ENCODE measurements at places on chromosomes 11 and 22.
A peak's percentile ranks its signal among the peaks of the same experiment; 100 is the strongest.

- H3K27ac ChIP-seq, result no peak overlapping the region
- no peaks in the 10 kb centered on the region for H3K36me3 ChIP-seq
- H3K4me1 ChIP-seq, result no peaks in the 10 kb centered on the region
- no peaks in the 10 kb centered on the region for H3K27me3 ChIP-seq
Measured at GRCh38 chr11:71188073-71188472, 64.3 kb downstream of the SHANK2 start.

GRCh38 chr11:10751581-10751940 lies 515 bp downstream of the CTR9 start:
- H3K4me3 ChIP-seq, result peak overlapping the region; percentile 96
- peaks cover 23% of the 10 kb centered on the region for H3K36me3 ChIP-seq
- H3K27me3 ChIP-seq, result no peaks in the 10 kb centered on the region
- no peak for DNase-seq
- peaks cover 28% of the 10 kb centered on the region for H3K4me1 ChIP-seq

GRCh38 chr11:37449146-37449545 lies 851.1 kb upstream of the RAG2 start:
- DNase-seq, result no peak
- H3K27ac ChIP-seq, result no peak overlapping the region
- no peaks in the 10 kb centered on the region for H3K4me1 ChIP-seq
- H3K4me3 ChIP-seq, result no peak overlapping the region

- peaks cover 5% of the 10 kb centered on the region for H3K27me3 ChIP-seq
- no peak for DNase-seq
- no peak overlapping the region for H3K4me3 ChIP-seq
- no peak overlapping the region for H3K27ac ChIP-seq
Measured at GRCh38 chr11:22798901-22799300, 30.7 kb downstream of the SVIP start.

- no peak overlapping the region for H3K4me3 ChIP-seq
- no peaks in the 10 kb centered on the region for H3K27me3 ChIP-seq
- H3K36me3 ChIP-seq, result no peaks in the 10 kb centered on the region
Measured at GRCh38 chr11:42410251-42410955, 901.4 kb upstream of the API5 start.

DNA sequence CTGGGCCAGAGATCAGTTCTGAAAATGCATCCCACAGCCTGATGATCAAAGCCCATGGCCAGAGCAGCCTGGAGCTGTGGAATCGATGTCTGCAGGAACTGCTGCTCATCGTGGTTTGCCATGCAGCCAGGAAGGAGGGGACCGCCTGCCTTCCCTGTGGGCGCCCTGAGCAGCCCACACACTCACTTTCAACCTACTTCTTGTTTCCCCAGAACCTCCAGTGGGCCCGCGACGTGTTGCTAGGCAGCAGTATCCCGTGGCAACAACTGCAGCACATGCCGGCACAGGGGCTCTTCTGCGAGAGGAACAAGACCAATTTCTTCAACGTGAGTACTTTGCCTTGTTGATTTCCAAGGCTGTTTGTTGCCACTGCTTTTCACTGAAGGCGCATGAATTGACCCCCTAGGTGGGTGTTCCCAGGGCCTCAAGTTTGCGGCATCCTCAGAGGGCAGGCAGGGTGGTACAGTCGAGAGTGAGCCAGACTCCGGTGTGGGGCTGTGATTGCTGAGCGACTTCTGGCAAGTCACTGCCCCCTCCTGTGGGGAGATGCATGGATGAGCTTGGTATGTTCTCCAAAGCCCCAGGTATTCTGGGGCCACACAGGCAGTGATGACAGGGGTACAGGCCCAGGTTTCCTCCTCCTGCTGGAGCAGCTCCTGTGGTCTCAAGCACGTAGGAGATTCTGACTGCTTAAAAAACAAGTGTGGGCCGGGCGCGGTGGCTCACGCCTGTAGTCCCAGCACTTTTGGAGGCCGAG lies 47.0 kb upstream of the SUSD2 start:
- peaks cover 12% of the 10 kb centered on the region for H3K4me1 ChIP-seq
- H3K4me3 ChIP-seq, result no peak overlapping the region
- H3K27ac ChIP-seq, result no peak overlapping the region
- peaks cover 30% of the 10 kb centered on the region for H3K36me3 ChIP-seq
- H3K27me3 ChIP-seq, result no peaks in the 10 kb centered on the region

- no peaks in the 10 kb centered on the region for H3K4me1 ChIP-seq
- no peak overlapping the region for H3K4me3 ChIP-seq
- no peak for DNase-seq
- no peaks in the 10 kb centered on the region for H3K36me3 ChIP-seq
Measured at GRCh38 chr11:37978647-37979046, 1380.6 kb upstream of the RAG2 start.

GRCh38 chr11:10857459-10857708 lies 469 bp downstream of the ZBED5 start:
- no peaks in the 10 kb centered on the region for H3K27me3 ChIP-seq
- peak overlapping the region; percentile 94 for H3K4me3 ChIP-seq
- DNase-seq, result no peak

DNA sequence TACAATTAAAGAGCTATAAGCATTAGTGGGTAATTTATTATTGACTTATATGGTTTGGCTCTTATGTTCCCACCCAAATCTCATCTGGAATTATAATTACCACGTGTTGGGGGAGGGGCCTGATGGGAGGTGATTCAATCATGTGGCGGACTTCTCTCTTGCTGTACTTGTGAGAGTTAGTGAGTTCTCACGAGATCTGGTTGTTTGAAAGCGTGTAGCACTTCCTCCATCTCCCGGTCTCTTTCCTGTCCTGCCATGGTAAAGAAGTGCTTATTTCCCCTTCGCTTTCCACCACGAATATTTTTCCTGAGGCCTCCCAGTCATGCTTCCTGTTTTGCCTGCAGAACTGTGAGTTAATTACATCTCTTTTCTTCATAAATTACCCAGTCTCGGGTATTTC lies 28.1 kb upstream of the CHORDC1 start:
- peak overlapping the region; percentile 83 for H3K4me3 ChIP-seq
- peaks cover 7% of the 10 kb centered on the region for H3K4me1 ChIP-seq
- H3K27me3 ChIP-seq, result peaks cover 9% of the 10 kb centered on the region
- no peaks in the 10 kb centered on the region for H3K36me3 ChIP-seq
- no peak overlapping the region for H3K27ac ChIP-seq
- DNase-seq, result no peak

- no peak for DNase-seq
- no peaks in the 10 kb centered on the region for H3K27me3 ChIP-seq
- H3K4me1 ChIP-seq, result no peaks in the 10 kb centered on the region
Measured at GRCh38 chr11:124633355-124633754, 10.7 kb downstream of the TBRG1 start.

DNA sequence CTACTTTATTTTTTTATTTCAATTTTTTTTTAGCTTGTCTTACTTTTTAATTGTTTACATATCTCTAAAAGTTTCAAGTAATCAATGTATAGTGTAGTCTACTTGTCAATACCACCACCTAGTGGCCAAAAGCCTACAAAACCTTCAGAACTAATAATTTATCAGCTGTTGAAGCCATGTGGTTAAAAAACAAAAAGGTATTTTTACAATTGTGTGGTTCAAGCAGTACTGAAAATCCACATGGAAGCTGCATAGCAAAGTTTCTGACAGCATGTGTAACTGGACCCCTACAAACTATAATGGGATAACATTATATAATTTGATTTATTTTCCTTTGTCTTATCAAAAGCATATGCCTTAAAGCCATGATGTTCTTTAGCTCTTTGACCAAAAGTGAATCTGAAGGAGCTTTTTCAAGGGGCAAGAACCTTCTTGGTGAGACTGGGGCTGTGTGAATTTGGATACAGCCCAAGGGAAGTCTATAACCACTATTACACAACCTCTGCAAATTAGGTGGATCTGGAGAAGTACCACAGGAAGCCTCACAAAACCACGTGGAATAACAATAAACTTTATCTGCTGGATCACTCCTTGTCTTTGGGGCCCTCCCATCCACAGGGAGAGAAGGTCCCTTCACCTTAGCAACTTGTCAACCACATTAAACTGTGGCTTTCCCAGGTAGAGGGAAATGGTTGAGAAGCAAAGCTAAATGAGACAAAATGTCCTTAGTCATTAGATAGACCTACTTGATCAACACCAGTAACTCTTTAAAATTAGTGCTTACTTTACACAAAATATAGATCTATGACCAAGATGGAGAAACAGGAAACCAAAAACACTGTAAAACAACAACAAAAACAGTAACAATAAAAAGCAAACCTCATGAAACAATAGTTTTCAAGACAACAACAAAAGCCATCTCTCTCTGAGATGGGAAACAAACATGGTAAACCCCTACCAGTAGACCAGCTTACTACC lies 9.9 kb downstream of the NARS2 start:
- peaks cover 44% of the 10 kb centered on the region for H3K36me3 ChIP-seq
- H3K4me1 ChIP-seq, result peaks cover 48% of the 10 kb centered on the region

DNA sequence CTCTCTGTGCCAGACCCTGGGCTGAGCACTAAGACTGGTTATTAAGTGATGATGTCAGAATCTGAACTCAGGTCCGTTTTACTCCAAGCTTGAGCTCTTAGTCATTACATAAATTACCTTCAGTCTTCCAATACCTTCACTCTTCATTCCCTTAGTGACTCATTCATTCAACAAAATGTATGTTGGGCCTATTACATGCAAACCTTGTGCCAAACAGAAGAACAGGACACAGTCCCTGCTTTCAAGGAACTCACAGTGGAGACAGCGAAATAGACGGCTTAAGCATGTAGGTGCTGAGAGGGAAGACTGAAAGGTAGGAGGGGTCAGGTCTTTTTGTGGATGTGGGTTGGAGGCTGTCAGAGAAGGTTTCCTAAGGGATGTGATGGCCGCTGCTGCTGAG lies 3.3 kb downstream of the KCTD14 start:
- no peak for DNase-seq
- peaks cover 3% of the 10 kb centered on the region for H3K4me1 ChIP-seq
- no peaks in the 10 kb centered on the region for H3K36me3 ChIP-seq
- no peak overlapping the region for H3K4me3 ChIP-seq
- H3K27me3 ChIP-seq, result peaks cover 22% of the 10 kb centered on the region

- H3K4me1 ChIP-seq, result no peaks in the 10 kb centered on the region
- H3K27me3 ChIP-seq, result peaks cover 5% of the 10 kb centered on the region
- H3K27ac ChIP-seq, result no peak overlapping the region
- H3K4me3 ChIP-seq, result no peak overlapping the region
- DNase-seq, result no peak
Measured at GRCh38 chr11:59962107-59962482, 1.7 kb upstream of the OOSP4A start.

DNA sequence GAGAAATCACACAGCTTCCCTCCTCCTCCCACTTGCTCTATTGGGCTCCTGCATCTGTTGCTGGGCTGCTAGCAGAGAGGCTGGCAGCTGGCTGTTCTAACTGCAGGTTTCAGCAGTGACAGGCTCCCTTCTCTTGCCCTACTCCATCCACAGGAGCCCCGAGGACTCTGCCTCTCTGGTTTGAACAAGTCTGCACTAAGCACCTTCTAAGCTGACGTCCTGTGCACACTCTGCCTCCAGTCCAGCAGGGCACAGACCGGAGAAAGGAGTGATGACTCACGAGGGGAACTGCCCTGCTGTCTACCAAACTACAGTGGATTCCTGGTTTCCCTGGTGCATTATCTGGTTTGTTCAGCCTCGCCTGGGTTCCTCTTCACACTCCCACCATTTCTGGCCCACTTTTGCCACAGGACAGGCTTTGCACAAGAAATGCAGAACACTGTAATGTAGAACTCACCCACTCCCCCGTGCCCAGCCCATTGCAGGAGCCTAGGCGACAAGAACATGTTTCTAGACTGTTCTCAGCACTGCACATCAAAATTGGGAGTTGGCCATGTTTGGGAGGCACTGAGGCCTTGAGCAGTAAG lies 26.0 kb downstream of the IL10RA start:
- H3K36me3 ChIP-seq, result peaks cover 38% of the 10 kb centered on the region
- peak overlapping the region; percentile 30 for H3K4me3 ChIP-seq
- H3K27ac ChIP-seq, result peak overlapping the region; percentile 88
- no peak for DNase-seq

GRCh38 chr11:94603587-94603986 lies 36.4 kb downstream of the PIWIL4 start:
- no peaks in the 10 kb centered on the region for H3K36me3 ChIP-seq
- peaks cover 2% of the 10 kb centered on the region for H3K27me3 ChIP-seq
- no peaks in the 10 kb centered on the region for H3K4me1 ChIP-seq
- H3K4me3 ChIP-seq, result no peak overlapping the region

DNA sequence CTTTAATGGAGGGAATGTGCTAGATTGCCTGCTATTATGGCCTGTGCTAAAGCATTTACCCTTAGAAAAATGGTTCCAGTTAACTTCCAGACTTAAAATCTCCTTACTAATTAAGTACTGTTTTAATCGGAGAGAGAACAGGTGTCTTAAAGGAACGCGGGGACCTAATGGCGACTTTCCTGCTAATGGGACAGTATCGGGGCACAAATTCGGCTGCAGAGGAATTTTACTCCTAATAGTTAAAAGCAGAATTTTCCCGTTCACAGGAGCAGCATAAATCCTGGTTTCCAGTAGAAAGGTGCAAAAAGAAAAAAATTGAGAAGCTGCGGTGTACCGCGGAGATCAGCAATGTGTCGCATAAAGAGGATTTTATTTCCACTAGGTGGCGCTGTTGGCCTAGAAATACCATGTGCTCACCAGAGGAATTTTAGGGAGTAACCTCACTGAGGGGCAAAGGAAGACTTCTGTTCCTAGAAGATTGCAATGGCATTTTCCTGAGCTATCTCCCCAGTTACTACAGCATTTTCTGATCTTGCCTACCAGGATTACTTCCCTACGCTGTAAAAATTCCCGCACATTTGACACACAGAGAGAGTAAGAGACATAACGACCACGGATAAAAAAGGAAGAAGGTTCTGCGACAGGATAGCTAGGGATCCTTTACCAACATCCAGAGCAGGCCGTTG lies 44.5 kb downstream of the ZNF280B start:
- H3K4me1 ChIP-seq, result no peaks in the 10 kb centered on the region
- H3K27me3 ChIP-seq, result peaks cover 15% of the 10 kb centered on the region
- no peak overlapping the region for H3K27ac ChIP-seq
- H3K36me3 ChIP-seq, result no peaks in the 10 kb centered on the region

- H3K4me3 ChIP-seq, result no peak overlapping the region
- H3K27ac ChIP-seq, result no peak overlapping the region
- no peak for DNase-seq
Measured at GRCh38 chr11:68835328-68835727, 6.4 kb downstream of the CPT1A start.

DNA sequence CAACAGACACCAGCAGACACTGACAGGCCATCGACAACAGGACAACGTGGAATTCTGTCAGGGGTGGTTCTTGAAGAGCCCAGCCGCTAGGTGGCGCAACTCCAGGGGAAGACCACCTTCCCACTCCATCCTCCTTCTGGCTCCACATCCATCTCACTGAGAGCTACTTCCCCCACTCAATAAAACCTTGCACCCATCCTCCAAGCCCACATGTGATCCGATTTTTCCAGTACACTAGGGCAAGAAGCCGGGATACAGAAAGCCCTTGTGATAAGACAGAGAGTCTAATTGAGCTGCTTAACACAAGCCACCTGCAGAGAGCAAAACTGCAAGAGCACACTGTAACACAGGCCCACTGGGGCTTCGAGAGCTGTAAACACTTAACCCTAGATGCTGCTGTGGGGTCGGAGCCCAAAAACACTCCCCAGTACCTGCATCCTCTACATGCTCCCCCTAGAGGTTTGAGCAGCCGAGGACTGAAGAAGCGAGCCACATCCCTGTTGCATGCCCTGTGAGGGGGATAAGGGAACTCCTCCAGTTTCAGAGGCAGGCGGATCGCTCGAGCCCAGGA lies 11.5 kb upstream of the RAB39A start:
- no peak overlapping the region for H3K27ac ChIP-seq
- H3K27me3 ChIP-seq, result no peaks in the 10 kb centered on the region
- no peaks in the 10 kb centered on the region for H3K36me3 ChIP-seq
- no peak for DNase-seq
- no peaks in the 10 kb centered on the region for H3K4me1 ChIP-seq

GRCh38 chr11:1422481-1422880 lies 32.7 kb downstream of the BRSK2 start:
- peaks cover 1% of the 10 kb centered on the region for H3K36me3 ChIP-seq
- no peaks in the 10 kb centered on the region for H3K27me3 ChIP-seq
- no peaks in the 10 kb centered on the region for H3K4me1 ChIP-seq
- H3K4me3 ChIP-seq, result no peak overlapping the region

Data from T-helper 2 cell treated with Interferon-gamma antibody and Interleukin-4, amounts not matched to agents 5 μg/mL and 100 μg/mL, for 36 hours (primary cell).